ENCODE measurements at places on chromosomes 6 and 20.

GRCh38 chr20:44909872-44910689 is at the start of gene PABPC1L:
PABPC1L (plus strand) TSS chr20:44910060; CDS start chr20:44910144, 84 bp downstream.
- H3K27ac ChIP-seq, result peak within 1 kb of the TSS; percentile 85
- H3K27me3 ChIP-seq, result no peaks in the 10 kb centered on the region
- H3K4me3 ChIP-seq, result peak within 1 kb of the TSS; percentile 100
- DNase-seq, result peak; percentile 92

GRCh38 chr6:15303162-15303919 is 57.5 kb downstream of the JARID2 start:
- H3K4me3 ChIP-seq, result no peak overlapping the region
- DNase-seq, result no peak
- no peak overlapping the region for H3K27ac ChIP-seq
- peaks cover 20% of the 10 kb centered on the region for H3K4me1 ChIP-seq

GRCh38 chr6:109672839-109673238 is 18.2 kb downstream of the AK9 start:
- no peaks in the 10 kb centered on the region for H3K4me1 ChIP-seq
- no peaks in the 10 kb centered on the region for H3K36me3 ChIP-seq
- no peaks in the 10 kb centered on the region for H3K27me3 ChIP-seq
- no peak overlapping the region for H3K27ac ChIP-seq
- H3K4me3 ChIP-seq, result no peak overlapping the region

GRCh38 chr6:34524971-34525370 is 31.2 kb downstream of the SPDEF start:
- H3K27ac ChIP-seq, result no peak overlapping the region
- no peak overlapping the region for H3K4me3 ChIP-seq
- no peaks in the 10 kb centered on the region for H3K36me3 ChIP-seq
- peaks cover 32% of the 10 kb centered on the region for H3K27me3 ChIP-seq

GRCh38 chr20:16771213-16771612 is 23.1 kb downstream of the OTOR start:
- H3K36me3 ChIP-seq, result no peaks in the 10 kb centered on the region
- no peak overlapping the region for H3K4me3 ChIP-seq
- H3K4me1 ChIP-seq, result no peaks in the 10 kb centered on the region
- no peak for DNase-seq
- no peak overlapping the region for H3K27ac ChIP-seq

DNA sequence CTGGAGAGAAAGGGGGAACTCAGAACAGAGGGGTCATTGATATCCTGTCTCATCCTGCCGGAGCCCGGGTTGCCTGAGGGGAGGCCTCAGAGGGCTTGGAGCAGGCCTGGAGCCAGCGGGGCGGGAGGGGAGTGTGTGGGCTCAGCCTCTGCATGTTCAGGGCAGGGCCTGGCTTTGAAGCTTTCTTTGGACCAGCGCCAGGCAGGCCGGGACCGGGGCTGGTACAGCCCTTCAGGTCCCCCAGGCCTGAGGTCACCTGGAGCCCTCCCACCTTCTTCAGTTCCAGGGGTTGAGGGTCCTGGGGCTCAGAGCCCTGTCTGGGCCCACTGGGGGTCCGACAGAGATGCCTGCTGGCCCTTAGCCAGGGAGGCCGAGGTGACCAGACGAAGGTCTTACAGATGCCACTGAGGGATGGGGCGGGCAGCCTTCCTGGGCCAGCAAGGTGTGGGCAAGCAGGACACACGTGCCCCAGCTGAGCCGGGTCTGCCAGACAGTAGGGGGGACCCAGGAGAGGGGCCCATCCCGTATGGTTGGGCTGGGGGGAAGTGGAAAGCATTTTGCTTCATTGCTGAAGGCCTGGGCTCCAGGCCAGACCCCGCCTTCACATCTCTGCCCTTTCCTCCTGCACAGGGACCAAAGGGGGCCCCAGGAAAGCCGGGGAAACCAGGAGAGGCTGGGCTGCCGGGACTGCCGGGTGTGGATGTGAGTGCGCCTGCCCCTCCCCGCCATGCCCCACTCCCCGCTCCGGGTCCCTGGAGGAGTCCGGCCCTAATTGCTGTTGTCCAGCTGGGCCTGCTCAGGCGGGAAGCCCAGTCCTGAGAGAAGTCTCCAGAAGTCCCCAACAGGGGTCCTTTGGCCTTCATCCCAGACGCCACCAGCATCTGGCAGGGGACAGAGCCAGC is 2.0 kb downstream of the COL9A3 start:
- no peak overlapping the region for H3K27ac ChIP-seq
- peaks cover 24% of the 10 kb centered on the region for H3K4me1 ChIP-seq
- no peak overlapping the region for H3K4me3 ChIP-seq
- H3K27me3 ChIP-seq, result peaks cover 23% of the 10 kb centered on the region
- H3K36me3 ChIP-seq, result peaks cover 21% of the 10 kb centered on the region
- DNase-seq, result peak; percentile 82

GRCh38 chr6:149861603-149862423 is 2.3 kb downstream of the LRP11 start:
- H3K4me3 ChIP-seq, result peak overlapping the region; percentile 80
- peaks cover 41% of the 10 kb centered on the region for H3K4me1 ChIP-seq
- H3K27me3 ChIP-seq, result no peaks in the 10 kb centered on the region
- no peak for DNase-seq
- H3K27ac ChIP-seq, result peak overlapping the region; percentile 89

DNA sequence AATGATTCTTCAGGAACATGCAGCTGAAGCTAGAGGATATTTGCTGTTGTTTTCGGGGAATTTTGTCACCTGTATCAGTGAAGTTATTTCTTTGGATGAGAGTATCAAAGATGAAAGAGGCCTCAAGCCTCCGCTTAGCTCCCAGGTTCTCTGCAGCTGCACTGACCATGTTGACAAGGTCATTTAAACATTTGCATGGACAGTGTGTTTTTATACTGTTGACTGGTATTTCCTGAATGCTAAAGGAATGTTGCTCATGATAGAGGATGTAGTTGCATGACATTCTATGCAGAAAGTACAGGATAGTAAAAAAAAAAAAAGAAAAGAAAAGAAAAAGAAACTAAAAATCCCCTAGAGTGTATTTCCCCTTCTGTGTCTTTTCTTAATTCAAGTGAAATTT is 165.6 kb upstream of the LAMP5 start:
- no peak overlapping the region for H3K27ac ChIP-seq
- H3K4me1 ChIP-seq, result no peaks in the 10 kb centered on the region
- H3K4me3 ChIP-seq, result no peak overlapping the region
- no peak for DNase-seq
- no peaks in the 10 kb centered on the region for H3K36me3 ChIP-seq
- no peaks in the 10 kb centered on the region for H3K27me3 ChIP-seq

DNA sequence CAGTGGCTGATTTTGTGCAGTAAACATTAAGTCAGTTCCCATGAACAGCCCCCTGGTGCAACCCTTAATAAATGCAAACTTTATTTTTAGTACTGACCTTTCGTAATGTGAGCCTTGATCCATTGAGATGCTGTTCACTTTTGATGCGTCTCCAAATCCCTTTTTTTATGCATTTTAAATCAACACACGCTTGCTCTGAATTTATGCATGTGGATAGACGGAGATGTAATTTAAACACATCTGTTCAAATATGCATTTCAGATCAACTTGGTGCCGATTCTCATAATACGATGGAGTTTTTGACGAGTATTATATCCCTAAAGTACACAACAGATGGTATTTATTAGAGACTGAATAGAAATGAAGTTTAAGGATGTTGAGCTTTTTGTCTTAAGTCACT is 505.7 kb downstream of the CDKAL1 start:
- H3K4me3 ChIP-seq, result no peak overlapping the region
- H3K27ac ChIP-seq, result no peak overlapping the region
- no peaks in the 10 kb centered on the region for H3K27me3 ChIP-seq

- H3K36me3 ChIP-seq, result no peaks in the 10 kb centered on the region
- no peaks in the 10 kb centered on the region for H3K27me3 ChIP-seq
- no peak overlapping the region for H3K4me3 ChIP-seq
- no peaks in the 10 kb centered on the region for H3K4me1 ChIP-seq
- DNase-seq, result no peak
These were observed 47.7 kb downstream of the COL12A1 start for GRCh38 chr6:75158176-75158575.

GRCh38 chr20:10519361-10520046 is 84.4 kb downstream of the SLX4IP start:
- no peaks in the 10 kb centered on the region for H3K36me3 ChIP-seq
- H3K27ac ChIP-seq, result no peak overlapping the region

GRCh38 chr20:31596831-31597480 is 8.1 kb upstream of the ID1 start:
- H3K27ac ChIP-seq, result peak overlapping the region; percentile 80
- peaks cover 48% of the 10 kb centered on the region for H3K4me1 ChIP-seq
- H3K4me3 ChIP-seq, result no peak overlapping the region
- DNase-seq, result no peak
- peaks cover 45% of the 10 kb centered on the region for H3K36me3 ChIP-seq

- peak overlapping the region; percentile 54 for H3K27ac ChIP-seq
- peak; percentile 5 for DNase-seq
- no peaks in the 10 kb centered on the region for H3K36me3 ChIP-seq
- H3K4me3 ChIP-seq, result no peak overlapping the region
- H3K4me1 ChIP-seq, result peaks cover 27% of the 10 kb centered on the region
These were observed 328.1 kb downstream of the NKAIN2 start for GRCh38 chr6:124131779-124132178.

- H3K4me3 ChIP-seq, result no peak overlapping the region
- H3K36me3 ChIP-seq, result no peaks in the 10 kb centered on the region
- H3K27me3 ChIP-seq, result peaks cover 11% of the 10 kb centered on the region
- DNase-seq, result no peak
- no peak overlapping the region for H3K27ac ChIP-seq
- no peaks in the 10 kb centered on the region for H3K4me1 ChIP-seq
These were observed 79.2 kb downstream of the PRND start for GRCh38 chr20:4800676-4801449.

DNA sequence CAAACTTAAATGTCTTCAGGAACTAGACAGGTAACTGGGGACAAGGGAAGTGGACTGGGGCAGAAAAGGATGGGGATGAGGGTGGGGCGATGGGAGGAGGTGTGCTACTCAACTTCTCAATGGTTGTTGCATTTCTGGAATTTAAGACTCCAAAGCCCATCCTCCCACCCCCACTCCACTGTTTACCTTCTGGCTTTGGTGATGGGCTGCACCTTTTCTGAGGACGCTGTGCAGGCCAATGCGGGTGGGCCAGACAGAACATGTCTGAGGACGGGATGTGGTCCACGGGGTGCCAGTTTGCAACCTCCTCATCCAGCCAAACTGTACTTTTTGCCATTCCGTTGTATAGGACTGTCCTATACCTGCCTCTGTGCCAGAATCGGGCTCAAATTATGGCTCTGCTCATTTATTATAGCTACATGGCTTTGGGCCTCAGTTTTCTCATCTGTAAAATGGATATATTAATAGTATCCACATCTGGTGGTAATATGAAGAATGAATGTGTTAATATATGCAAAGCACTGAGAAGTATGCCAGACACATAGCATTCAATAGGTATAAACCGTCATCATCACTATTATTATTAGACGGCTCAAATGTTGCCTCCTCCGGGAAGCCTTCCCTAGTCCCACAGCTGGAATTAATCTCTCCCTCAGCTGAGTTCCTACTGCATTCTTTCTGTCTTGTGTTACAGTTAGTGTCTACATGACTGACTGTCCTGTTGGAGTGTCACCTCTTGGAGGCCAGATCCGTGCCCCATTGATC is 31.0 kb upstream of the VEGFA start:
- H3K36me3 ChIP-seq, result peaks cover 9% of the 10 kb centered on the region
- peak; percentile 33 for DNase-seq
- H3K27ac ChIP-seq, result peak overlapping the region; percentile 3
- no peaks in the 10 kb centered on the region for H3K27me3 ChIP-seq
- peaks cover 41% of the 10 kb centered on the region for H3K4me1 ChIP-seq

DNA sequence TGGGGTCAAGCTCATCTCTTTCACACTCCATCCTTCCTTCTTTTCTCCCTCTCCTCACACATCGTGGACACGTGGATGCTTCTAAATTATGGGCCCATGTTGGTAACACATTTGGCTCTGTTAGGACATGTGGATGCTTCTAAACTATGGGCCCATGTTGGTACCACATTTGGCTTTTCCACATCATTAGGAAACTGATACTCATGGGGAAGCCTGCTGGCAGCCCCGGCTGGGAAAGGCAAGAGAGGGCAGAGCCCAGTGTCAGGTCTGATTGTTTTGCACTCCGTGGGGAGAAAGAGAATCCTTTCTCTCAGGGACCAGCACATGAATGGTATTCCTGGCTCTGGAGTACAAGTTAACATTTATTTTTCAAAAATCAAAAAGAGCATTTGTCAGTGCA is 4.0 kb upstream of the CST1 start:
- no peaks in the 10 kb centered on the region for H3K27me3 ChIP-seq
- H3K27ac ChIP-seq, result no peak overlapping the region
- peaks cover 8% of the 10 kb centered on the region for H3K4me1 ChIP-seq
- no peaks in the 10 kb centered on the region for H3K36me3 ChIP-seq
- no peak for DNase-seq

DNA sequence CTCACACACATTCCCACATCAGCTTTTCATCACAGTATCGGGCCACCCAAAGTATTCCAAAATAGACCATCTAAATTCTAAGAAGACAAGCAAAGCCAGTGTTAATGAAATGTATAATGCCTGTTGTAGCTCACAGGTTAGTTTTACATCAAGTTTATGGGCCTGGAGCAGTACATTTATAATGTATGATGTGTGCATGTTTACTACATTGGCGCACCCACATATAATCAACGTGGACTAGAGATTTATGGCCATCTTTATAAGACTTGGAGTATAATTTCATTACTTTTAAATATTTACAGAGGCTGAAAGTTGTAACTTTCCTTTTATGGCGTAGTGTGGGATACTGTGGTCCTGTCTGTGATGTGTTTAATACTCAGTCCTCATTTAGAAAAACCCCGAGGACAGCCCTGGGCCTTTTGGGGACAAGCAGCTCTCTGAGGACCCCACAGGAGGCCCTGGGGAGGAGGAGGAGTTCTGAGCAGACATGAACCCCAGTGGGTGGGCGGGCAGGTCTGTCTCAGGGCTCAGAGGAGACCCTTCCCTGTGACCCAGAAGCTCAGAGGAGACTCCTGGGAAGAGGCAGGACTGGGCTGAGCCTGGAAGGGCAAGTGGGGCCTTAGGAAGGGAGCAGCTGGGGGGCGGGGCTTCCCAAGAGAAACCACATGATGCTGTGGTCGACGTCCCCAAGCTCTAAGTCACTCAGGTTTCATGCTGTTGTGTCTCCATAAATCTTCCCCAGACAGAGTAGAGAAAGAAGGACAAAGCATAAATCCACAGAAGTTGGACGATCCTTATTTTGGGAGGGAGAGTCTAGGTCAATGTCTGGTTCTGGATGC is 232.1 kb downstream of the PREX1 start:
- no peaks in the 10 kb centered on the region for H3K36me3 ChIP-seq
- H3K4me3 ChIP-seq, result no peak overlapping the region
- no peak overlapping the region for H3K27ac ChIP-seq
- DNase-seq, result no peak
- peaks cover 20% of the 10 kb centered on the region for H3K27me3 ChIP-seq
- H3K4me1 ChIP-seq, result peaks cover 26% of the 10 kb centered on the region

Measured in Calu3 (cell line).